Left lung (tissue), 14 donors: ENCODE measurements at places on chromosomes 6 and 20.

- DNase-seq, result no peak
These were observed 24.9 kb downstream of the ITCH start for GRCh38 chr20:34388000-34388399.

- no peak for DNase-seq
These were observed 56.6 kb upstream of the SAMHD1 start for GRCh38 chr20:37007898-37008649.

DNA sequence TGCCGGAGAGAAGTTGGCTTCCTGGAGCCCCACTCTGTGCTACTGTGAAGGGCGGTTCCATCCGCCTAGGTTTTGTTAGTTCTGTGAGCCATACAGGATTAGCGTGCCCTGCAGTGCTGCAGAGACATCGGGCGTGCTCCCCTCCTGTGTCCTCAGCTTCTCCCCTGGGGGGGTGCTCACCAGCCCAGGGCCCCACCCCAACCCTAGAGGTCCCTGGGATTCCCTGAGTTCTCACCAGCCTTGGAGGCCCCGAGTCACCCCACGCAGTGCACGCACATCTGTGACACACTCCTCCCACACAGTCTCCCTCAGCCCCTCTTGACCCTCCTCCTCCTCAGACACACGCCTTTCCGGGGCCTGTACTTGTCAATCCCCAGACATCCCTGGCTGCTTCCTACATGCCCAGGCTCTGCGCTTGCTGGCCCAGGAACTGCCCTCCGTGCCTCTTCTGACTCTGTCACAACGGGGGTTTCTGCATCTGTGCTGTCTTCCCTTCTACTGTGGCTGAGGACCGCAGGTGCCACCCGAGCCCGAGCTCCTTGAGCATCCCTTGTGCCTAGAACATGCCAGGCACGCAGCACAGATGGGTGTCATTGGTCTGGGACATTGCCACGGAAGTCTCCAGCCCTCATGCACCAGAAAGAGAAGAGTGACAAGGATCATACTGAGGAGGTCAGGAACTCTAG is 123.2 kb upstream of the RPS6KA2 start:
- DNase-seq, result no peak

DNA sequence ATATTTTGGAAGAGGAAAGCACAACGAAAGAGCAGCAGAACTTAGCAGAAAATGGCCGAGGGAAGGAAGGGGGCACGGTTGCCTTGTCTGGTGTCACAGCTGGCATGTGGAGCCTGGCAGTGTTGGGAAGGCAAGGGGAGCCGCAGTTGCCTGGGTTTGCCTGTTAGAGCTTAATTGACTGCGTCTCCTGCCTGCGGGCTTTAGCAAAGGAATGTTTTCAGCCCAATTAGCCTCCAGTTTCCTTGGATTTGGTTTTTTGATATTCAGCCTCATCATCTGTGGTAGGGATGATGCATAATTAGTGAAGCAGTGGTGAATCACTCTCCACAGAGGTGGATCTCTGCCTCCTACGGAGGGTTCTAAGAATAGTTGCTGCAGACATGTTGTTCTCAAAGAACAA is 832.6 kb downstream of the QKI start:
- DNase-seq, result no peak

GRCh38 chr6:146282837-146283236 is 254.0 kb downstream of the GRM1 start:
- no peak for DNase-seq

- no peak for DNase-seq
These were observed 172.1 kb downstream of the CDKAL1 start for GRCh38 chr6:20706238-20706938.

- no peak for DNase-seq
These were observed 36.1 kb upstream of the THBS2 start for GRCh38 chr6:169289619-169290339.

DNA sequence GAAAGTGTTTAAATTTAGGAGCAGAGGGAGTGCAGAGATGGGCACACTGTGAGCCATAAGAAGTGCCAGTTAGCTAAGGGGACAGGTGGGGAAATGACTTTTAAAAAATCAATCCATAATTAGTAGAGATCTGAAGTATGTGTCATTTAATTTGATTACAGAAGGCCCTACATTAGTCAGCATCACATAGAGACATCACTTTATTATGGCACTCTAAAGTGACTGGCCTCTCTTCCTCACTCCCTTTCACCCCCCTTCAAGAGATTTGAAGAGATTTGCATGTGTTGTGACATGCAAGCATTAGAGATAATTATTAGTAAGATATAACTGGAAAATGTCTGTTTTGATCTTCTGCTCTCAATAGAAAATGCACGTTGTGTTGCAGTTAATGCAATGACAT is 86.7 kb downstream of the SLX4IP start:
- no peak for DNase-seq
